Stromal cell of bone marrow (primary cell): ENCODE measurements at places on chromosomes 12 and 14.

GRCh38 chr12:47271800-47272239 lies 192.1 kb upstream of the AMIGO2 start:
- no peak for DNase-seq

DNA sequence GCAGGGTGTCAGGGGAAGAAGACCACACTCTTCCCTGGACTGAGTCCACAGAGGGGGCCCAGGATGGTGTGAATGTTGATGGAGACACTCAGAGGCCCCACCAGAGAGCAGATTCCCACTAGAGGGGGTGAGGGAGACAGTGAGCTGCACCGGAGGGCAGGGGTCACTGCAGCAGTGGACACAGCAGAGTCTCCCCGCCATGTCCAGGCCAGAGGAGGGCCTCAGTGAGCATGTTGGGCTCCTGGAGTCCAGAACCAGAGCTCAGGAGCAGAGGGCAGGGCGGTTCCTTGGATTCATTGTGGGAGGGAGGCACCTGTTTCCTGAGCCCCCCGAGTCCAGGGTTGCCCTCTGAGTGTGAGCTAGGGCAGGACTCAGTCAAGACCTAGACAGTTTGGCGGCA lies 1.8 kb upstream of the KRT82 start:
- DNase-seq: no peak

DNA sequence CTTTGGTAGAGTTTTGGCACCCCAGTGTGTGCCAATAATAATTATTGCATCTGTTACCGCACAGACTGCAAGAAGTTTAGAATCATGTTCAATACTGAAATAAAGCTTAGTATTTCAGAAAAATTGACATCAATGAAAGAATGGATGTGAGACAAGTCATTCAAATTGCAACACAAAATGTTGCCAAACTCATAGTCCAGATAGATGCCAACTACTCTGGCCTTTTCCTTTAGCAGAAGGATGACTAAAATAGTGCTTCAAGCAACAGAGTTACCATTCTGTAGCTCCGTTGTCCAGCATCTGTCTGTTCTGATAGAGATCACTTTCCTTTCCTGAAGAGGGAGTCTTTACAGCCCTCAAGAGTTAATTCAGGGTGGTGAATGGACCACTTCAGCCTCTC lies 77.5 kb downstream of the LIN7A start:
- peak; percentile 31 for DNase-seq

DNA sequence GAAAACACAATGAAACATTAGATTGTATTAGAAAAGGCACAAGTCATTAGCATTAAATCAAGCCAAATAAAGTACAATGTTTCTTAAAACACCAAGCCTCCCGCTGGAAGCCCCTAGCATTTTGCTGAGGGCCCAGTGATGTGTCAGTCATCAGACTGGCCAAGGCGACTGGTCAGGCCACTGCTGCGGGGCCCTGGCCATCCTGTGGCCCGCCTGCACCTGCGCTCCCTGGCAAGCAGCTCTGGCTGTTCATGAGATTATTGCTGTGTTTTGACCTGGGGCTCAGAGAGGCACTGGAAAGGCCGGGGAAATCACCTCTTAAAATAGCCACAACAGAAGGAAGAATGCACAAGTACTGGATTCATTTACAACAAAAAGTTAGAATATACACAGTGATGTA lies 24.2 kb upstream of the AMN start:
- no peak for DNase-seq

DNA sequence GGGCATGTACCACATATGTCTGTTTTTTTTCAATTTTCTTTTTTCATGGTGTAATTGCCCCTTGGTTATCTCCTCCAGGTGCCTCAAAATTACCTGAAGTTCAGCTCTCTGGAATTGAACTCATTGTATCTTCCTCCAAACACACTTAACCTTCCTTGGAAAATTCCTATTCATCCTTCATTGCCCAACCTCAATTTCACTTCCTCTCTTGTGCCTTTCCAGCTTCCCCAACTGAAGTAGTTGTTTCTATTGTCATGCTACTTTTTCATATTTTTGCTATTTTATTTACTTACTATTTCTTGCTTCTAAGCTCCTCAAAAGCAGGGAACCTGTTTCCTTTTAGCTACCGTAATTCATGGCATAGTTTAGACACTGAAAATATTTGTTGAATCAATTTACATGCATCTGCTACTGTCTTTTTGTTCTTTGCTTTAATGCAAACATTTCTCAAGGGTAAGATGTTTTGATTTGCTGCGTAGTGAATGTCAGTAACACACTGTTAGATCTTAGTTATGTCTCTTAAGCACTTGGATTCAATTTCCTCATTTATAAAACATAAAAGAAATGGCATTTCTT lies 37.0 kb upstream of the STXBP6 start:
- DNase-seq: no peak

DNA sequence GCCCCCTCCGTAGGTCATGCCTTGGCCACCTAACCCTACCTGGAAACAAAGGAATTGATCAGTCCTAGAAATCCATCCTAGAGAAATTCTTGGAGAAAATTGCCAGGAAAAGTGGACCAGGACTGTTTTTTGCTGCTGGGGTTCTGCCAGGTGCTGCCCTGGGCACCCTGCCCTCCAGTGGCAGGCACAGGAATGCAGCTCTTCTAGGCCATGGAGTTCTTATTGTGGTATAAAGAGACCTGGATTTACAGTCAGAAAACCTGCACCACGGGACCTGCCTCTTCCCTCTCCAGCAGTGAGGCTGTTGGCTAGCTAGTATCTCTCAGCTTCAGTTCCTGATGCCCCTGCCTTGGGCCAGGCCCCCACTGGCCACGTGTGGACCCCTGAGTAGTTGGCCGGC lies 59.7 kb downstream of the SLC24A4 start:
- DNase-seq: no peak

- no peak for DNase-seq
Observed at GRCh38 chr14:20306079-20306423, 300 bp upstream of the TTC5 start.

DNA sequence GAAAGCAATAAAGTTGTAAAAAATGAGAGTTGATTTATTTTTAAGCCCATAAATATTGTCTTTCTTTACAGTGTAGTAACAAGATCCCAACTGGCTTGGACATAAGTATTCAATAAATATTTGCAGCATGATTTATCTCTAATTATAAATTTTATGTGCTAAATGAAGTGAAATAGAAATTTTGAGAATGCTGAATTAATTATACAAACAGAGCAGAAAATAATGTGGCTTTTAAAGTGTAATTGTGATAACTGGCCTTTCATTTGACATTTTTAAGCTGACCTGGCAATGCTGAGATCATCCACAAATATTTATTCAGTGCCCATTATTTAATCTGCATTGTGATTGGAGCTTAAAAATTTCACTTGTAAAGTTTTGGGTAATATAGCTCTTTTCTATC lies 201.6 kb upstream of the NAV3 start:
- DNase-seq: no peak

- no peak for DNase-seq
Observed at GRCh38 chr12:4794491-4794890, 74.3 kb downstream of the GALNT8 start.

GRCh38 chr14:69504775-69505174 lies 20.2 kb downstream of the PLEKHD1 start:
- DNase-seq: no peak

GRCh38 chr12:78007173-78007572 lies 176.5 kb downstream of the NAV3 start:
- no peak for DNase-seq

GRCh38 chr14:49876563-49877127 lies 16.2 kb upstream of the ARF6 start:
- no peak for DNase-seq

DNA sequence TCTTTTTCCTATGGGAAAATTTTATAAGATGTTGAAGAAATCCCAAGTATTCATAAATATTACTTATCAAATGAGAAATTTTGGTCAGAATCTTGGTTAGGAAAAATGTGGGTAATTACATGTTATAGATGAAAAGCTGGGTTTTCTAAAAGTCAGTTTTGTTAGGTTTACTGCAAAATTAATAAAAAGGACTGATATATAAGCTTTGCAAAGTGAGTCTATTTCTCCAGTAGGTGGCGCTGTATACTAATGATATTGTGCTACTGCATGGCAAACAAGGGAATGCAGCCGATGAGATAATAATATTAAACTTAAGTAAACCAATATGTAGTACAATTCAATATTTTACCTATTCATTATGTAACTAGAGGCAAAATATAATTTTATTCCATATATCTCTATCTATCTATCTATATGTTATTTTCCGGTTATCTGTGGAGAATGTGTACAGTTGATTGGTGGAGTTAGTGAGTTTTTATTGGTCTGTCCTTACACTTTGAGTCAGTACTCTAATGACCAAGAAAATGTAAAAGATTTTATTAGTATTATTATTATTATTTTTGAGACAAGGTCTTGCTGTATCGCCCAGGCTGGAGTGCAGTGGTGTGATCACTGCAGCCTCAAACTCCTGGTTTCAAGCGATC lies 32.9 kb downstream of the MIPOL1 start:
- peak; percentile 37 for DNase-seq

- DNase-seq: no peak
Observed at GRCh38 chr12:32179011-32179395, 72.4 kb downstream of the BICD1 start.

DNA sequence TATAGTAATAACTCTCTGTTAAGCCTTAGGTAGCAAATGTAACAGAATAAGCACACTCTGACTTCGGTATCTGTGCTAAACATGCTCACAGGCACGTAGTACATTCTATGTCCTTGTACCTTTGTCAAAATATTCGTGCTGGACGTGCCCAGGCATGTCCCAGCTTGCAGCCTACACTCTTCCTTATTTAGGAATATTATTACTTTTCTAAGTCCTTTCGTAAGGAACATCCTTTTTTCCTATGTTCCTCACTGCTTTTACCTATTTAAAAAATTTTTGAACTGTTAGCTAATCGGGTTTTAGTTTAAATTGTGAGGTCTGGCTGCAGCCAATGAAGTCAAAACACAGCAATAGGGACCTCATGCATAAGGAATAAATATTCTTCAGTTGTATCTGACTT lies 24.1 kb upstream of the UBC start:
- DNase-seq: no peak

DNA sequence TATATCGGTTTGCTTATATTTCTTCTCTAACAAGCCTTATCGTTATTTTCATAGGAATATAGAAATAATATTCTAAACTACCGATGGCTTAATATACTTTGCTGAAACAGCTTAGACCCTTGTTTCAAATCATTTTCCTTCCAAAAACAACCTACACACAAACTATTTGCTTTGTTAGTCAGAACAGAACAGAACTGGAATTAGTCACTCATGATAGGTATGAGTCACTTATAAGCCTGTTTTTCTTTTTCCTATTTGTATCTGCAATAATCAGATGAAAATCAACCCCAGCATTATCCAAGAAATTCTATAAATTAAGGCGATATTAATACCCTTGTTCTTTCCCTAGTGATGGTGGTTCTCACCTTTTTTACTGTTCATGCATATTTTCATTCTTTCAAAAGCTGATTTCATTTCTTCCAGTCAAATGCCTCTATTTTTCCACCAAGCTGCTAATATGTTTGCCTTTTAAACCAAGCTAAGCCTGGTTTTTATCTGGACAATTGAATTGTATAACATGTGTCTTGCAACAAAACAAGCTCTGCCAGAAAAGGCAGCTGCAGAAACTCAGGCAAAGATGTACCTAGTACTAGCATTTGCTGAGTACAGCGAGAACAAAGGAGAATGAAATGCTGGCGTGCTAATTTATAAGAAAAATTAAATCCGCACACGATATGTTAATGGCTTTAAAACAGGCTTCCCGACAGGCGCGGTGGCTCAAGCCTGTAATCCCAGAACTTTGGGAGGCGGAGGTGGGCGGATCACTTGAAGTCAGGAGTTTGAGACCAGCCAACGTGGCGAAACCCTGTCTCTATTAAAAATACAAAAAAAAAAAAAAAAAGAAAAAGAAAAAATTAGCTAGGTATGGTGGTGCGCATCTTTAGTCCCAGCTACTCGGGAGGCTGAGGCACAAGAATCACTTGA lies 1418.2 kb downstream of the AACS start:
- DNase-seq: peak; percentile 52

GRCh38 chr14:34324363-34324795 lies 137.7 kb downstream of the SPTSSA start:
- DNase-seq: no peak

GRCh38 chr14:51097287-51097686 lies 2.4 kb upstream of the TRIM9 start:
- no peak for DNase-seq

GRCh38 chr12:112598626-112599025 lies 179.9 kb downstream of the PTPN11 start:
- no peak for DNase-seq

DNA sequence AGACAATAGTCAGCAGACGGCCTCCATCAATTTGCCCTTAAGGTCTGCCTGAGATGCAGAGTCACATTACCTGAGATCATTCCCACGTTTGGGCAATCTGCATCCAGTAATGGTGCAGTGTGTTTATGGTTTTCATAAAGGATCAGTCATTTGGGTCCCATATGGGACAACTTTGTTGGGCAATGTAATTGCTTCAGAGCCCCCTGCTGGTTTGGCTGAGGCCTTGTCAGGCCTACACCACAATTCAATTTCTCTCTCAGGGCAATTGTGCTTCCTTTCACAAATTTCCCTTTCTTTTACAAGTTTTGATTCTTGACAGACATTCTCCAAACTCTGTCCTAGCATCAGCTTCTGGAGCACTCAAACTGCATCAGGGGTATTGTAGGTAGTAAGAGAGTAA lies 191.2 kb upstream of the SSTR1 start:
- DNase-seq: no peak

- DNase-seq: no peak
Observed at GRCh38 chr14:32457213-32457920, 128.3 kb downstream of the AKAP6 start.

DNA sequence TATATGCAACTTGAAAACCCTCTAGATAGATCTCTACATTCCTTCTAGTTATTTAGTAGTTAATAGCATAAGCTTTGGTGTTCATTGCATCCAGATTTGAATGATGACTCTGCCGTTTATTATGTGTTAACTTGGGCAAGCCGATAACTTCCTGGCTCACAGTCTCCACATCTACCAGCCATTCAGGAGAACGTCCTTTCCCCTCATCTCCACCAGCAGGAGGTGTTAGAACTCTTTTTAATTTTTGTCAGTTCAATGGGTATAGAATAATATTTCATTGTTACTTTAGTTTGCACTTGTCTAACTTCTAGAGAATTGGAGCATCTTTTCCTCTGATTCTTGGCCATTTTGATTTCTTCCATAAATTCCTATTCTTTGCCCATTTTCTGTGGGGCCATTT lies 30.0 kb upstream of the WSCD2 start:
- no peak for DNase-seq

DNA sequence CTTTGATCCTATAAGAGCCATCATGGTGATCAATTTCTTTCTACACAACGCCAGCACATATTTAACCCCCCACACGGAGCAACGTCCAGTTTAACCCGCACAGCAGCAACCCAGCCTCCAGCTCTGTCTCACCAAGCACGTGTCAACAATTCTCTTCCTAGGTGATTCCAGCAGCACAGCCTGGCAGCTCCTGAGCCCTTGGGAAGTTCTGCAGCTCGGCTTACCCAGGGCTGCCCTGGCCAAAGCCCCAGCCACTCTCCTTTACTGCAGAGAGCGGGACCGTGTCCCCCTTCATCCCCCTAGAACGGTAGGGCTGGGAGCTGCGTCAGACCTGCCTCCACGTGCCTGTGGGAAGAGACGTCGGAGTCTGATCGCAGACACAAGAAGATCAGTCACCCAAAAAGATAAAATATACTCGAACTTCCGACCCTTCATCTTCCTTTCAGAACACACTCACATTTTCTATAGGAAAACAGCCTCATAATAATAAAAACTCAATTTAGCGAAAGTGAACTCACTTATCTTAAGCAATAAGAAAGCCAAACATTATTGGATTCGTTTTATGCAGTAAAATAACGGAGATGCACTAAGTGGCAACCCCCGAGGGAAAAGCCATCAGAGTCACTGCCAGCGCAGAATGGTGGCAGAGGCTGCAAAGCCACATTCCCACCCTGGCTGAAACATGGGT lies 7.6 kb downstream of the TMEM121 start:
- no peak for DNase-seq
